ENCODE measurements at places on chromosomes 4 and X.

DNA sequence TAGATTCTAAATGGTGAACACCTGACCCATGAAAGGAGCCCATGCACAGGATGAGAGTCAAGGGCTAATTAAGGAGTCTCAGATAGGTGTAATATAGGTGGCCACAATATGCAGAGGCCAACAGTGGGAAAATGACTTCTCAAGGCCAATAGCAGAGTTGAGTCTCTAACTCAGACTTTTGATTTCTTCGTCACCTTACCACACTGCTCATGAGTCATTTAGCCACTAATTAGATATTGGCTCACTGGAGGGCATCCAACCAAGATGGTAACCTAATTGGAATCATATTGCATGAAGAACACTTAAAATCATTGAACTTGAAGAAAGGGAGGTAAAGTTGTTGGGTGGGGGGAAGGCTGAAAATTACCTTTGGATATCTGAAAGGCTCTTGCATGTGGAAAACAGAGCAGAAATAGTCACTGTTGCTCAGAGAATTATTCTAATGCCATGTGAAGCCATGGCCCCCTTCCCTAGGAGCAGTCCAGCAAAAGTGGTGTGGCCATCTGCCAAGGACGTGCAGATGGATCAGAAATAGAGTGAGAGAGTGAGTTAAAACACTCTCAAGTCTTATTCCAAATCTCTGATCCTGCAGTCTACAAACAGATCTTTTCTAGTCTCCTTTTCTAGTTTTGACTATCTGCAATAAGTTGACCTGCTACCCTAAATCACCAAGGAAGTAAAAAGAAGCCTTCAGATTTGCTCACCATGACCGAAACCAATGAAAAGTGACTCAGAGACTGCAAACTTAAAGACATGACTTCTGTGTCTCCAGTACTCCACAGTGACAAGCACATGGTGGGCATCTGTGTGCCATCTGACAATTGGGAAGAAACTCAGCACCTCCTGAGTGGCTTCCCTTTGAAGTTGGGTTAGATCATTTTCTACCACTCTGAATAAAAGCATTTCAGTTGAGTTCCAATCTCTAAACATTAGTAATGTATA, 93.9 kb upstream of the C1QTNF7 start:
- DNase-seq, result no peak

- DNase-seq, result no peak
These were observed 239.0 kb downstream of the PDGFC start for GRCh38 chr4:156732634-156733033.

GRCh38 chr4:73985528-73985852, 2.5 kb downstream of the PPBP start:
- DNase-seq, result no peak

- DNase-seq, result no peak
These were observed 8.1 kb upstream of the NAAA start for GRCh38 chr4:75948822-75949444.

DNA sequence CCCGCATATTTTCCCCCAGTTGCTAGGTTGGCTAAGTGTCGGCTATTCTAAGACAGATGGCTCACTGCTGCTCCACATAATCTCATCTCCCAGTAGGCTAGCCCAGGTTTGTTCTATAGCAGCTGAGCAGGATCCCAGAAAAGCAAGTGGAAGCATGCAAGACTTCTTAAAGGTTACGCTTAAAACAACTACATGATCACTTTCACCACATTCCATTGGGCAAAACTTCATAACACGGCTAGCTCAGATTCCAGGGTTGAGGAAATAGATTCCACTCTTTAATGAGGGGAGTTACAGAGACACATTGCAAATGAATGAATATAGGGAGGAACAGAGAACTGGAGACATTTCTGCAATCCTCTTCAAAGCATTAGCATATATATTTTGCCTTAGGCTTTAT, 12.9 kb upstream of the RAB33B start:
- DNase-seq, result no peak

DNA sequence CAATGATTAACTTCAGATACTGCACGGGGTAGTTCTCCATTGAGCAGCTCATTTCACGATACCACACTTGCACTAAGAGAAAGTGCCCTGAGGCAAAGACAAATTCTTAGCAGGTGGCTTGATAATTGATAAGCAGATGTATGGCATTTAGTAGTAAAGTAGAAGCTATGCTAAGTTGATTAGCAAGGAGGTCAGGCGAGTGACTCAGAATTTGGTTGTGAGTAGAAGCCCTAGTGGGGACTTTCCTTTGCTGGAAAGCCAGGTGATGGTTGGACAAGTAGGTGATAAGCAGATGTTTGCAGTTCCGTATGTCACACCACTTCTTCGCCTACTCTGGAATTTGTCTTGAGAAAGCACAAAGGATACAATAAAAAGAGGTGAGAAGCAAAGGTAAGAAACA, 58.7 kb downstream of the TLL1 start:
- no peak for DNase-seq

Data from suppressor macrophage treated with lipopolysaccharide for 1 hour (primary cell).